ENCODE measurements at places on chromosomes 6 and 20. TPM values are rescaled to one million over a fixed set of nuclear protein-coding genes. Genes with fewer than 3 reads are reported as not detected.

The ARMC12 gene
- 1.9 TPM for total RNA-seq

The OCSTAMP gene
- total RNA-seq = not detected

The GABRR2 gene
- total RNA-seq = 1.0 TPM

The PRELID3B gene
- total RNA-seq = 36.8 TPM

The PPP1R11 gene
- 74.4 TPM for total RNA-seq

The TLDC2 gene
- not detected for total RNA-seq

The GSTA3 gene
- not detected for total RNA-seq

The FUT9 gene
- 68.5 TPM for total RNA-seq

The CSTF1 gene
- total RNA-seq = 34.2 TPM

The CLPSL2 gene
- total RNA-seq = not detected

The MICA gene
- total RNA-seq = 7.4 TPM

The OLIG3 gene
- not detected for total RNA-seq

The TNXB gene
- total RNA-seq = 17.9 TPM

The ADGRF4 gene
- not detected for total RNA-seq

The GSTA5 gene
- not detected for total RNA-seq

The PRND gene
- 0.13 TPM for total RNA-seq

The VWA7 gene
- total RNA-seq = 23.0 TPM

The CGA gene
- total RNA-seq = not detected

The LRRC73 gene
- 15.5 TPM for total RNA-seq

The CST3 gene
- 1,212 TPM for total RNA-seq

All from dorsolateral prefrontal cortex (tissue), 122 donors.